Activated CD8-positive, alpha-beta T cell treated with anti-CD3 and anti-CD28 coated beads for 36 hours (primary cell): ENCODE measurements at places on chromosomes 1 and 21. TPM values are rescaled to one million over a fixed set of nuclear protein-coding genes. Genes with fewer than 3 reads are reported as not detected.

TPTE gene
- total RNA-seq = not detected

PROX1 gene
- total RNA-seq = not detected

LCE1E gene
- total RNA-seq = not detected

GRCh38 chr1:201122321-201122957 is 4.5 kb downstream of the ASCL5 start:
- no peak for DNase-seq

DNA sequence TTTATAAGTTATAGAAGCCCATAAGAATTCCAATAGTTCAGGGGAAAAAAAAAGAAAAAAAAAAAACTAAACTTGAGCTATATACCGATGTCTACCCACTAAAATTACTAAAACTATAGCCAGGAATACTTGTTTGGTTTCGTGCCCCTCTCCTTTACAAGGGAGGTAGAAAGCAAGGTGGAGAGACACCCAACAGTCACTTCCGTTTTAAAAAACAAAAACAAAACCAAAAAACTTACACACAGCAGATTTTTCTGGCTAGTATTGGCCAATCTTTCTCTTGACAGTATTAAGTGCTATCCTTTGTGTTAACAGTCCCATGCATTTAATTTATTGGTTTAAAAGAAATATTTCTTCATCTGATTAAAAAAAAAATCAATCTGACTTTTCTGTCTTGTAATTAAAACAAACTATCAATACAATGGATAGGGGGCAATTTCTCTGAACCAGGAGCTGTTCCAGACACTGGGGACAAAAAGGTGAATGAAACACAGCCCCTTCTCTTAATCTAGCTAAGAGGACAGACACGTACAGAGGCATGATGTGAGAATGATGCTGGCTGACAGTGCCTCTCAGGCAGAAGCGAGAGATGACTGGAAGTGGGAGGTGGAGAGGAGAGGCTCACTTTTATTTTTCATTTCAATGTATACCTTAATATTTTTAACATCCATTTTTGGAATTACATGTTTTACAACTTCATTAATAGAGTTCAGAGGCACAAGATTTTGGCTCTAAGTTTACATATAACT is 214.8 kb downstream of the RERE start:
- peak; percentile 61 for DNase-seq

- DNase-seq = no peak
Measured at GRCh38 chr1:92851729-92852128, 19.9 kb downstream of the RPL5 start.

DNA sequence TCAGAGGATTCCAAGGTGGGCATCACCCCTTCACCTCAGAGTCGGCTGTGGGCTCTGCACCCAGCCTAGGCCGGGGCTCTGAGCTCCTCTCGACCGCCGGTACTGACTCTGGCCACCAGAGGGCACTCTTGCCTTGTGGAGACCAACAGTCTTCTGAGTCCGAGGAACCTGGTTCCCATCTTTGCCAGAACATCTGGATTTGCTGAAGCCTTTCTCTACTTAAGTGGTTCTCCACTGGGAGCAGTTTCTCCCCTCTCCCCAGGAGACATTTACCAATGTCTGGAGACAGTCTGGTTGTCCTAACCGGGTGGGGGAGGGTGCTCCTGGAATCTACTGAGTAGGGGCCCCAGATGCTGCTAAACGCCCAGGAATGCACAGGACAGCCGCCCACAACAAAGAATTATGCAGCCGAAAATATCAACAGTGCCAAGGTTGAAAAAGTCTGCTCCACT is 9.4 kb downstream of the ETV3L start:
- DNase-seq = peak; percentile 93

DNA sequence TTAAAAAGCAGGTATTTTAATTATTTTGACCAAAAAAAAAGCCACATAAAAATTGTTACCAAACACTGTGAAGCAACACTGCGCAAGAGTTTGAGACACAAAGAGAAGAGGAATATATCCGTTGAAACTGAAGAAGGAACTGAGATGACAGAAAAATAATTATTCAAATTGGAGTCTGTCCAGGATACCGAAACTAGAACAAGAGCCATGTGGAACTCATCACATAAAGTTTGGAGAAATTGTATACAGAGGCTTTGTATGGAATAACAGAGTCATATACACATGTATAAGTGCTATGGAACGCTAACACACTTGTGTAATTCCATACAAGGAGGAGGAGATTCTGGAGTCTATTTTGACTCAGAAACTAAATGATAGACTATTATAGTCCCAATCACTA is 675.1 kb upstream of the ADGRL2 start:
- DNase-seq = no peak

GRCh38 chr1:114428083-114428754 is 82.8 kb downstream of the TRIM33 start:
- DNase-seq = peak; percentile 19

- DNase-seq = no peak
Measured at GRCh38 chr21:40947713-40948112, 100.8 kb upstream of the DSCAM start.

DNA sequence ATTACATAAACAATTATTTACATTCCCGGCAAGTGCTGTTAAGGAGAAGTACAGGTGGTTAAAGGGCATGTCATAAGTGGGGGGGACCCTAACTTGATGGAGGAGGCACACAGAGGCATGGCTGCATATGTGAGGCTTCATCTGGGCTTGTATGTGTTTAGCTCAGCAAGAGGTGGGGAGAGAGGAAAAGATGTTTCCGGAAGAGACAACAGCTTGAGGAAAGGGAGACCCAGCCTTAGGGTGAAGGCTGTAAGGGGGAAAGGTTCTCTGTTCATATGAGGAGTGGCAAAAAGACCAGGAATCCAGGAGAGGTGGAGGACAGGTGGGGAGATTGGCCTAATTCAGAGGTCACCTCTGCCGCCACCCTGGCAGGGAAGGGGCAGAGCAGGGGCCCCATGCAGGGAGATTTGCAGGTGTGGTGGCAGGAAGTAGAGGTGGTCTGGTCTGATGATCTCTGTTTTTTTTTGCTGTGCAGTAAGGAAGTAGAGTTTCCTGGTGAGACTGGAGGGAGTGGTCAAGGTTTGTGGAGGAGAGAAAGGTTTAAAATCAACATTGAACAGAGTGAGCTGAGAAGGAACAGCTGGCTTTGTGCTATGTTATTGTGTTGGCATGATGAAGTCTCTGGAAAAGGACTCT is 9.0 kb downstream of the TRAF5 start:
- DNase-seq = peak; percentile 43

DNA sequence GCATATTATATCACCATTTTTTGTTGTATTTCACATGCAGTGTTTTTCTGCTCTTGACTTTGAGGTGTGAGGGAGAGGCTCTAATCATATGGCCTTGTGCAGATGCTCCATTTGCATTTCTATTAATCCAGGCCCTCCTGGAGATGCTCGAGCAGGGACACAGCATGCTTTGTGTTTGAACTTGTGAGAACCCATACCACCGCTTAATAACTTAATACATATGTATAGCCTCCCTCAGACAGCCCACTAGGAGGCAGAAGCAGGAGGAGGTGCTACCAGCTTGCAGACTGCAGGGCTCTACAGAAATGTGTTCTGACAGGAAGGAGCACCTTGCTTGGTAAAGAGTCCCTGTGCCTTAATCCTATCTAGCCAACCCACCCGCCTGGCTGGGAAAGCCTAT is 155.2 kb downstream of the BARHL2 start:
- no peak for DNase-seq

DNA sequence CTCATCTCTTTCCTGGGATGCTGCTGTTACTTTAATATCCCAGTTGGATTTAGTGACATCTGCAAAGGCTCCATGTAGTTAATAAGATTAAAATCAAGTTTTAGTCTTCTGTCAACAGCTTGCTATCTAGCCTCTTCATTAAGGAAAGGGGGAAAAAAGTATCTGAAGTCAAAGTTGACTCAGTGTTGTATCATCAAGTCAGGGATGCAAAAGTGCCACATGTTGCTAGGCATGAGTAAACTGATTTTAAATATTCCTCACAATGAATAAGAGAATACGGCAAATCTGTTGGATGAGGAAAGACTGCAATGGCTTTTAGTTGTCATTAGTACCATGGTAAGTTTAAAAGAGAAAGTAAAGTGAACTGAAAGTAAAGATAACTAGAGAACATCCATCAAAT is 383.2 kb upstream of the ZRANB2 start:
- DNase-seq = no peak
